AML-193 (cell line): ENCODE measurements at places on chromosomes 3 and 15.

DNA sequence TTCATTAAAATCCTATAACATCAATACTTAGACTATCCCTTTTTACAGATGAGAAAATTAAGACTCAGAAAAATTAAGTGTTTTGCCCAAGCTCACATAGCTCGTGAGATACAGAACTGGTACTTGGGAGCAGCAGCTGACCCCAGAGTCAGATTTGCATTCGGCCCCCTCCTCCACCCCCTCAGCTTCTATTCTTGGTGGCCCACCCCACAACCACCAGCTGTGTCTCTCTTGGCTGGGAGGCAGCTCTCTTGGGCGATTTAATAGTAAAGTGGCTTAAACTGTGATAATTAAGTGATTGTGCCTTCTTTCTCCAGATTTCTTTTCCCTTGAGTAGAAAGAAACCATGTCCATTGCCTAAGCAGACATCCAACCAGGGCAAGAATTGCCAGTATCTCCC lies 203.6 kb upstream of the PDZRN3 start:
- DNase-seq: no peak

- no peak for DNase-seq
Measured at GRCh38 chr15:40134885-40135284, 26.0 kb upstream of the BUB1B start.

DNA sequence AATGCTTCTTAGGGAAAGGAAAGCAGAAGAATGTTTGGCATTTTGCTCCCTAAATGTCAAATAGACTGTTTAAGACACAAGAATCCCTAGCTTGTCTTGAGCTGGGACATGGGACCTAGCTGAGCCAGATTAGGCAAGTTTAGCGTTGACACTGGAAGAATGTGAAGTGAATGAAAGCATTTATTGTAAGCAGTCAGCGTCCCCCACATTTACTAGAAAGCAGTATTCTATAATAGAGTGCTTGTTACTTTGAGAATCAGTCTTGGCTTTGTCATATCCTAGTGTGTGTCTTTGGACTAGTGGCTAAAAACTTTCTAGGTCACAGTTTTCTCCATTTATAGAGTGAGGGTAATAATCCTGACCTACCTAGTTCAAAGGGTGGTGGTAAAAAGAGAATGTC lies 161.6 kb downstream of the ADAMTSL3 start:
- no peak for DNase-seq

DNA sequence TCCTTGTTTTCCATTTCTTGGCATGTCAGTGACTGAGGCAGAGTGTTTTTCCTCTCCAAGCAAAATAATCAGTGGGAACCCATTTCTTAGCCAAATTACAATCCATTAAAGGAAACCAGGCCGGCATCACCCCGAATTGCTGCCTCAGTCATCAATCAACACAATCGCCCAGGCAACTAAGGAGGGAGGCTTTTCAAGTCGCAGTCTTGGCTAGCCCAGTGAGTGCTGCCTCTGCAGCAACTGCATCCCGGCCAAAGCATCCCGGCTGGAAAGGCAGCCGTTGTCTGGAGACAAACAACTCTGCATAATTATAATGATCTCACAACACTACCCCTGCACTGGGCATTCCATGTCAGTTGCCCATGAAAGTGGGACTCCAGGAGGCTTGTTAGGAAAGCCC lies 213.5 kb upstream of the PRICKLE2 start:
- DNase-seq: no peak

GRCh38 chr3:178777718-178778411 lies 241.6 kb downstream of the KCNMB2 start:
- DNase-seq: no peak

DNA sequence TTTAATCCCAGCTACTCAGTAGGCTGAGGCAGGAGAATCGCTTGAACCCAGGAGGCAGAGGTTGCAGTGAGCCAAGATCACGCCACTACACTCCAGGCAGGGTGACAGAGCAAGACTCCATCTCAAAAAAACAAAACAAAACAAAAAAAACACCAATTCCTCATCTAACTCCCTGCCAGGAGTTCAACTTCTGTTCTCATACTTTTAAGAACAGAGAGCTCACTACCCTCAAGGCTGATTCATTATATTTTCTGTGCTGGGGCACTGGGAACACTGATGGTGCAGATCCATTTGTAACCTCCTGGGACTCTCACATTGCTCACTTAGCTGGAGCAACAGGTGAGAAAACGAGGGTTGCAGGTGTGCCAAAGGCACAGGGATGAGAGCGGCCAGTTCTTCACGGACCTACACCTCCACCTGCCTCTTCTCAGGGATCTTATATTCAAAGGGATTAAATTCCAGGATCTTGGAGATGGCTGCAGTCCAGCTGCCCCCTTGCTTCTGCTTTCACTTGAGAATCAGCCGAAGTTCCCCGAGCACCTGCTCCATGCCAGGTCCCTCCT lies 12.3 kb upstream of the CSK start:
- DNase-seq: no peak

GRCh38 chr15:32861174-32861573 lies 143.4 kb downstream of the GREM1 start:
- no peak for DNase-seq

DNA sequence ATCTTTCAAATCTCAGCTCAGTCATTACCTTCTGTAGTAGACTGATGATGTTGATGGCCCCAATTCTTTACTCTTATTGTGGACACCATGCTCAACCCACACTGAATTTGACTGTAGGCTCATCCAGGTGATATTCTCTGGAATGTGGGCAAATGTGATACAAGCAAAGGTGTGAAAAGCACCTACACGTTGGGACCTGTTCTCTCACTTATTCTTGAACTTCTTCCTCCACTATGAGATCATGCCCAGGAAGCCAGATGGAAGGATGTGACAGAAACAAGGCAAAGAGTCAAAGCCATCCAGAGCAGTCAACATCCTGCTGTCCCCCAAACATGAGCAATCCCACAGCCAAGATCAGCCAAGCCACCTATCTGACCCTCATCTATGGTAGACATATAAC lies 471.2 kb upstream of the UBE2E2 start:
- DNase-seq: no peak

DNA sequence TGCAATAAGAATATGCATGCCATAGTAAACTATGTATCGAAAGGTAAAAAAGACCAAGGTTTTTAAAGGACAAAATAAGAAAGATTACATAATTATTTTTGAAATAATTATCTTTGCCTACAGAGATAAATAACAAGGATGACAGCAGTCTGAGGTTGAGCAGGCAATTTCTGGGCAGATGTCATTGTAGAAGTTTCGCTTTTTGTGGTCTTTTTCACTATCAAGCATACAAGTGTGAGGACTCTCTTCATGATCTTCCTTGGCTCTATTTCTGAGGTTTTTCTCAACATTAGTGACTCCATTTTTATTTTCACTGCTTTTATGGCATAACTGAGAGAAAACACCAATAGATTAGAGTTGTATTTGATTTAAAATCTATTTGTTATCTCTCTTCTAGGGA lies 1337.9 kb upstream of the EPHA6 start:
- no peak for DNase-seq
